ENCODE measurements at places on chromosomes 11 and 22. TPM values are rescaled to one million over a fixed set of nuclear protein-coding genes. Genes with fewer than 3 reads are reported as not detected.
A peak's percentile ranks its signal among the peaks of the same experiment; 100 is the strongest.

DNA sequence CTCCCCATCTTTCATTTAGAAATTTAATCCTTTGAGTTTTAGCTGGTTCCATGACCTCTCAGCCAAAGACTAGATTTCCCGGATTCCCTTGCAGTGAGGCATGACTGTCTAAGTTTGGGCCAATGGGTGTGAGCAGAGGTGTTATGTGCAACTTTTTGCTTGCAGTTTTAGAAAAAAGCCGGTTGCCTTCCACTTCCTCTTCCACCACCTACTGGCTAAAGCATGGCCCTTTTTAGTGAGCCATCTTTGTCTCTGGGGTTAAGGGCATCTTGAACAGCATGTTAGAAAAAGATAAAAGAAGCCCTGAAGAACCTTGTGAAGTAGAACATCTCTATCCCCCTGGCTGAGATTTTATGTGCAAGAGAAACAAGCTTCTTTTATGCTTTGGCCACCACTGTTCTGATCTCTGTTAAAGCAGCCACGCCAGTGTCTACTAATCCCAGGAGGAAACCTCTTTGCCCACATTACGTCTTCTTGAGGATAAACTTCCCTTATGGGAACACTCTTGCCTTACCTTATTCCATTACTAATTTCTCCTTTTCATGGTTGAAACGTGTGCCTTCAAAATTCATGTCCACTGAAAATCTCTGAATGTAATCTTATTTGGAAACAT is 279.9 kb downstream of the TENM4 start:
- H3K4me3 ChIP-seq, result no peak overlapping the region
- no peak for DNase-seq
- no peaks in the 10 kb centered on the region for H3K4me1 ChIP-seq
- H3K36me3 ChIP-seq, result no peaks in the 10 kb centered on the region

DNA sequence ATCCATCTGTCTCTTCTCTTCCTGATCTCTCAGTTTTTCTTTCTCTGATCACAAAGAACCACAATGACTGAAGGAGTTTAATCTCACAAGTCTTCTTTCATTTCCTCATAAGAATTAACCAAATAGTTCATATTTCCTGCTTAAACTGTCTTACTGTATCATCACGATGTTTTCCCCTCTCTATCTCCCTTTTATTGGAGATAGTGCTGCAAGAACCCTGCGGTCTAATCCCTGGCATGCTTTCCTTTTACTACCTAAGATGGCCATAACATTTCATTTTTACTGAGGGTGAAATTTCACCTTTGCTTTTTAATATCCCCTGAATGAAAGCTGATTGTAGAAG is 28.9 kb downstream of the CARD18 start:
- no peaks in the 10 kb centered on the region for H3K36me3 ChIP-seq
- no peak for DNase-seq
- peaks cover 14% of the 10 kb centered on the region for H3K4me1 ChIP-seq
- no peak overlapping the region for H3K27ac ChIP-seq

GRCh38 chr11:64015935-64016845 is 19.5 kb upstream of the FLRT1 start:
- no peak for DNase-seq
- H3K4me1 ChIP-seq, result no peaks in the 10 kb centered on the region
- no peak overlapping the region for H3K27ac ChIP-seq
- H3K27me3 ChIP-seq, result no peaks in the 10 kb centered on the region

- no peaks in the 10 kb centered on the region for H3K4me1 ChIP-seq
- H3K36me3 ChIP-seq, result no peaks in the 10 kb centered on the region
Measured at GRCh38 chr11:125931668-125932067, 14.2 kb upstream of the VSIG10L2 start.

DNA sequence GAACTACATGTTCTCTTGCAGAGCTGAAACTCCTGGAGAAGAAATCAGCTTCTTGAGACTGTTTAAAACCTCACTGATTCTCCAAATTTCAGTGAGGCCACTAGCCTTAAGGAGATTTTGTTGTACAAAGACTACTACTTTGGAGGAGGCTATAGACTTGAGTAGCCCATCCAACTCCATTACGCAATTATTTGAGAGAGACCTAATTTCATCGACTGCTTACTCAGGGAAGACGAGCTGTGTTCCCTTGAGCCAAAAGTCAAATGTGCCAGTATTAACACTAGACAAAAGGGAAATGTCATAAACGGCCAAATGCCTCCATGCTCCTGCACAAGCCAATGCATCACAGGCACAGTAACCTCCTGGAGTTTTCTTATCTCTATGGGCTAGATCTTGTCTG is 182.8 kb upstream of the SESN3 start:
- H3K27ac ChIP-seq, result no peak overlapping the region
- H3K4me3 ChIP-seq, result no peak overlapping the region
- H3K27me3 ChIP-seq, result no peaks in the 10 kb centered on the region
- no peak for DNase-seq
- H3K4me1 ChIP-seq, result peaks cover 7% of the 10 kb centered on the region
- H3K36me3 ChIP-seq, result no peaks in the 10 kb centered on the region

- H3K4me3 ChIP-seq, result no peak overlapping the region
- H3K27me3 ChIP-seq, result no peaks in the 10 kb centered on the region
- no peak overlapping the region for H3K27ac ChIP-seq
- no peaks in the 10 kb centered on the region for H3K36me3 ChIP-seq
- H3K4me1 ChIP-seq, result no peaks in the 10 kb centered on the region
- DNase-seq, result no peak
Measured at GRCh38 chr11:105740164-105740903, 130.5 kb downstream of the GRIA4 start.

- DNase-seq, result no peak
- no peak overlapping the region for H3K4me3 ChIP-seq
- no peaks in the 10 kb centered on the region for H3K27me3 ChIP-seq
- no peaks in the 10 kb centered on the region for H3K36me3 ChIP-seq
- no peaks in the 10 kb centered on the region for H3K4me1 ChIP-seq
Measured at GRCh38 chr11:28476049-28476448, 367.9 kb downstream of the METTL15 start.

DNA sequence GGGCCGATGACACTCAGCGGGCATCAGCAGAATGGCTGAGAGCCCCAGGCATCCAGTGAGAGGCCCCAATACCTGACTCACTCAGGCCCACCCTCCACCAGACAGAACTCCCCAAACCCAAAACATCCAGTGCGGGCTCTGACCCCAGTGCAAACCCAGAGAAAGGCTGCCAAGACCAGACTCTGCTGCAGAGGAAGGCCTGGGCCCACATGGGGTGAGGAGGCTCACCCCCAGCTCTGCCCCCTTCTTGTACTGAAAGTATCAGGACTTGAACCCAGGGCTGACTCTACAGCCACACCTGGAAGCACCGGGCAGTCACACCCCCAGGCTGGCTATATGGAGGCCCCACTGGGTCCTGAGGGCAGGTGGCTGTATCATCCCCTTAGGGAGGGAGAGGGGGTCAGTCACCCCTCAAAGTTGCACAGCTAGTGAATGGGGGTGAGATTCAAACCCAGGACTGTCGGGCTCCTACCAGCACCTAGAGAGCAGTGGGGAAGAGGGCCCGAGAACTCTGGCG is 49.3 kb downstream of the IGLL1 start:
- peaks cover 2% of the 10 kb centered on the region for H3K27me3 ChIP-seq
- no peak overlapping the region for H3K27ac ChIP-seq
- DNase-seq, result no peak
- H3K4me1 ChIP-seq, result no peaks in the 10 kb centered on the region

- no peak for DNase-seq
- H3K4me1 ChIP-seq, result peaks cover 24% of the 10 kb centered on the region
- H3K27ac ChIP-seq, result no peak overlapping the region
Measured at GRCh38 chr11:88308576-88308975, 29.0 kb downstream of the CTSC start.

DNA sequence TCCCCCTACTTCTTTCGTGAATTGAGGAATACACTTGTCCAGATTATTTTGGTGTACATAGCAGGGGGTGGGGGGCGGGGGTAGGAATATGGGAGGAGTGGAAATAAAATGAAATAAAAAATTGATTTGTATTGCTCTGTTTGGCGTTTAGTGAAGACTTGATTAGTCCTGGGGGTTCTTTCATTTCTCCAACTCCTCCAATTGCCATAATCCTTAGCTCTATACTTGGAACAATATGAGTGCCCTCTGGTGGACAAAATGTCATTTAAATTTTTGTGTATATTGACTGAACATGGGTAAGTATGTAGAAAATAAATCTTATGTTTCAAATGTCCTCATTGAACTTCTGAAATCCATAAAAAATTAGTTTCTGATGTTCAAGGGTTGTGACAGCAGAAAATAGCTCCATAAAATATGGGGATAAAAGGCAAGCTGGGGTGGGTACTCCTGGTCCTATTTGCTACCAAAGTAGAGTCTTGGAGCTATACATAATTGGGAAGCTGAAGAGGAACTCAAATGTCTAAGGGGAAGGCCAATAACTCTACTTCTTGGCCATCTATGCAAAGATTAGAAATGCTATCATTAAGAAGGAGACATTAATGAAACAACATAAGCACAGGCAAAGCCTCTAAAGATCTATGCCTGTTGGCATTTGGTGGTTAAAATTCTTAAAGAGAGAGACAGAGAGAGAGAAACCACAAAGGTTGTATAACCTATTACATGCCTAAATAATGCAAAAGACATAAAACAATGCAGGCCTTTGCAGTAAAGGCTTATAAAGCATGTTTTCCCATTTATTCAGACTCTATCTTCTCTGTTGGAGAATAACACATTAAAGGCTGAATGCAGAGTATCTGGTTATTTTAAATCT is 421.6 kb downstream of the METTL15 start:
- H3K27ac ChIP-seq, result no peak overlapping the region
- no peak overlapping the region for H3K4me3 ChIP-seq
- H3K36me3 ChIP-seq, result no peaks in the 10 kb centered on the region

DNA sequence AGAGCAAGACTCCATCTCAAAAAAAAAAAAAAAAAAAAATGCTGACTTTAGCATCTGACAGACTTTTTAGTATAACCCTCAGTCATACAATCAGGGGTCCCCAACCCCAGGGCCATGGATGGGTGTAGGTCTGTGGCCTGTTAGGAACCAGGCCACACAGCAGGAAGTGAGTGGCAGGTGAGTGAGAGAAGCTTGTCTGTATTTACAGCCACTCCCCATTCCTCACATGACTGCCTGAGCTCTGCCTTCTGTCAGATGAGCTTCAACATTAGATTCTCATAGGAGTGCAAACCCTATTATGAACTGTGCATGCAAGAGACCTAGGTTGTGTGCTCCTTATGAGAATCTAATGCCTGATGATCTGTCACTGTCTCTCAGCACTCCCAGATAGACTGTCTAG is 3.3 kb downstream of the FAM227A start:
- no peak overlapping the region for H3K4me3 ChIP-seq
- no peaks in the 10 kb centered on the region for H3K36me3 ChIP-seq
- H3K27me3 ChIP-seq, result peaks cover 13% of the 10 kb centered on the region
- peaks cover 10% of the 10 kb centered on the region for H3K4me1 ChIP-seq
- peak; percentile 63 for DNase-seq
- no peak overlapping the region for H3K27ac ChIP-seq

DNA sequence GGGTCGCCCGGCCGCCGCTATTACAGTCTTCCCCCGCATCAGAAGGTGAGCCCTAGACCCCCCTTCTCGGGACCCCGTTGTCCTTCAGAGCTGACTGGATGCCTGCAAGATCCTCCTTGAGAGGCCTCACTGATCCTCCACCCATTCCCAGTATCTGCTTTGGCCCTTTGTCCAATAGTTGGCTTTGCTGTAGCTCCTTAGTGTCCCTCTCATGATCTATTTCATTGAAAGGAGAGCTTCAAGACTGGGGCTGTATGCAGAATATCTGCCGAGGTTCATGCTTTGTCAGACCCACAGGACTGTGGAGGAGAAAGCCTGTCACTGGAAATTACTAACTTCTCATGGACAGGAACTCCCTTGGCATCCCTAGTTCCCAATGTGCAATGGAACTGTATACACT is 499 bp downstream of the DLAT start:
- H3K27me3 ChIP-seq, result no peaks in the 10 kb centered on the region
- peaks cover 38% of the 10 kb centered on the region for H3K36me3 ChIP-seq
- H3K4me1 ChIP-seq, result peaks cover 16% of the 10 kb centered on the region
- peak overlapping the region; percentile 100 for H3K27ac ChIP-seq
- peak overlapping the region; percentile 100 for H3K4me3 ChIP-seq
- DNase-seq, result no peak

- DNase-seq, result no peak
- H3K4me3 ChIP-seq, result peak overlapping the region; percentile 42
- no peak overlapping the region for H3K27ac ChIP-seq
- H3K36me3 ChIP-seq, result no peaks in the 10 kb centered on the region
- H3K27me3 ChIP-seq, result peaks cover 26% of the 10 kb centered on the region
- H3K4me1 ChIP-seq, result peaks cover 44% of the 10 kb centered on the region
Measured at GRCh38 chr11:36361472-36361871, 65.4 kb downstream of the PRR5L start.

GRCh38 chr11:115169251-115169650 is 335.0 kb downstream of the CADM1 start:
- H3K27ac ChIP-seq, result no peak overlapping the region
- H3K4me1 ChIP-seq, result no peaks in the 10 kb centered on the region
- no peak overlapping the region for H3K4me3 ChIP-seq
- DNase-seq, result no peak
- no peaks in the 10 kb centered on the region for H3K36me3 ChIP-seq

- H3K4me3 ChIP-seq, result no peak overlapping the region
- no peaks in the 10 kb centered on the region for H3K36me3 ChIP-seq
- no peak for DNase-seq
- H3K4me1 ChIP-seq, result peaks cover 5% of the 10 kb centered on the region
- H3K27me3 ChIP-seq, result peaks cover 19% of the 10 kb centered on the region
Measured at GRCh38 chr11:45385844-45386243, 99.7 kb upstream of the SYT13 start.

GRCh38 chr11:86047275-86047991 is 21.5 kb downstream of the PICALM start:
- peak; percentile 64 for DNase-seq
- H3K4me3 ChIP-seq, result peak overlapping the region; percentile 57
- H3K36me3 ChIP-seq, result peaks cover 32% of the 10 kb centered on the region
- peaks cover 72% of the 10 kb centered on the region for H3K4me1 ChIP-seq
- no peaks in the 10 kb centered on the region for H3K27me3 ChIP-seq

- peak; percentile 72 for DNase-seq
- peaks cover 8% of the 10 kb centered on the region for H3K36me3 ChIP-seq
- H3K27me3 ChIP-seq, result no peaks in the 10 kb centered on the region
Measured at GRCh38 chr11:1853376-1854131, 670 bp downstream of the LSP1 start.

DNA sequence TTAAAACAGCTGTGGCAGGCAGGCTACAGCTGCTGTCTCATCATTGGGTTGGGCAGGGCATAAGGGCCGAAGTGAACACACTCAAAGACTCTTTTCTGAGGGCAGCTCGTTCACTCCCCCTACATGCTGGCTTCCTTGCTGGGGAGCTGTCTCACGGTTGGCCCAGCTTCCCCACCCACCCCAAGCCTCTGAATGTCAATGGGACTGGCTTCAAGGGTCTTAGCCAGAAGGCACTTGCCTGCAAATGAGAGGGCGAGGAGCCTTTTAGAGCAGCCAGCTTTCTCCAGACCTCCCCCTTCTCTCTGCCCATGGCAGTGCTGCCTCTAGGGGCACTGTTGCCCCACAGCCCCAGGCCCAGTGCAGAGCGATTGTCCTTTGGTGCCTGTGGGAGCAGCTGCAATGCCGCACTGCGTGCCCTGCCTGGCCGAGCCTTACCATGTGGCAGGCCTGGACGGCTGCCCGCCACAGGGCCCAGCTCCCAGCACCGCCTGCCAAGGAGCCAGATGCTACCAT is 94.7 kb upstream of the RASSF10 start:
- no peak overlapping the region for H3K4me3 ChIP-seq
- H3K27ac ChIP-seq, result no peak overlapping the region
- peak; percentile 60 for DNase-seq

The GGT1 gene
- total RNA-seq, result 52.9 TPM

The LZTR1 gene
- total RNA-seq, result 76.4 TPM

The PRDM11 gene
- 1.4 TPM for total RNA-seq

The TEX12 gene
- not detected for total RNA-seq

The CD3D gene
- total RNA-seq, result 381 TPM

The C11orf97 gene
- total RNA-seq, result not detected

The PGGHG gene
- 142 TPM for total RNA-seq
